ENCODE measurements at places on chromosomes 4 and X. TPM values are rescaled to one million over a fixed set of nuclear protein-coding genes. Genes with fewer than 3 reads are reported as not detected.

RAB40AL gene
- not detected for total RNA-seq

PPEF2 gene
- not detected for total RNA-seq

DNA sequence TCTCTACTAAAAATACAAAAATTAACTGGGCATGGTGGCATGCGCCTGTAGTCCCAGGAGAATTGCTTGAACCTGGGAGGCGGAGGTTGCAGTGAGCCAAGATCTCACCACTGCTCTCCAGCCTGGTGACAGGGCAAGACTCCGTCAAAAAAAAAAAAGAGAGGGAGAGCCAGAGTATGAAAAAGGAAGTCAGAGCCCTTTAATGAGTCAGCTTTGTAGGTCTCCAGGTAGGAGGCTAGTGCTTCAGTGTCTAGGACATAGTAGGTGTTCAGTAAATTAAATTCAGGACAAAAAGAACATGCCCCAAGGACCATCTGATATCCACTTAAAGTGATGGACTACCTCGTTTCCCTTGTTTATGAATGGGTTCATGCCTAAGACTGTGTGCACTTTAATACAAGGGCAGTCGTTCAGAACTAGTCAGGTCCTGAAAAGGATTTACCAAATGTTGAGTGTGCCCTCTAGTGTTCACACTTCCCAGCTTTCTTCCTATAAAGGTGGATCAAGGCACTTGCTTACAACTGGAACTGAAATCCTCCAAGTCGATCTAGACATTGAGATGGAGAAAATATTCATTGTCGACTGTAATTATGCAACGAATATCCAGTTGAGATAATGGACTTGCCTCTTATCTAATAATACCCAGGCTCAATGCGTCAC lies 29.0 kb downstream of the F9 start:
- H3K4me3 ChIP-seq = no peak overlapping the region
- H3K36me3 ChIP-seq = no peaks in the 10 kb centered on the region
- no peak overlapping the region for H3K27ac ChIP-seq
- peak; percentile 75 for DNase-seq
- no peaks in the 10 kb centered on the region for H3K4me1 ChIP-seq
- H3K27me3 ChIP-seq = no peaks in the 10 kb centered on the region

DNA sequence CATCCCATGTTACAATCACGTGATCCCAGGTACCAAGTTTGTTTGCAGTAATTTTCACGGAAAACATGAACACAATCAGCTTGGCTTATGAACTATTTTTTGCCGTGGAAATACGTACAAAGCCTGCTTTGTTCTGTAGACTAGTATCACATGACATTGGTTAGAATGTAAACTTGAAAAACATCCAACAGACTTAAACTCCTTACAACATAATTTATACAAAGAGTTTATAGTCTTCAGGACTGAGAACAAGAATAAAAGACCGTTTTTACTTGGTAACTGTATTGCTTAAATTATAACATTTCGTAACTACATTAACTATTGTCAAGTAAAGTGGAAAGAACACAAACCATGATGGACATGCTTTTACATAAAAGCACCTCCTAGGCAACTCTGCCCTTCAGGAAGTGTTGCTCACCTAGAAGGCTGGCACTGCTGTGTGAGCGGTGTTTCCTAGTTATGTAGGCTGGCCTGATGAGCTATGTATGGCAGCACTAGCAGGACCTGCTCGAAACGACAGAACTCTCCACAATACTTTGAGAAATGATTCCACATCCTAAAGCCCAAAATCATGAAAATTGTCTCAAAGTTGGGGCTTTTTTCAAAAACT lies 41.8 kb upstream of the WDR1 start:
- no peaks in the 10 kb centered on the region for H3K36me3 ChIP-seq
- no peak for DNase-seq

- no peaks in the 10 kb centered on the region for H3K4me1 ChIP-seq
- peak; percentile 11 for DNase-seq
- no peaks in the 10 kb centered on the region for H3K27me3 ChIP-seq
- no peaks in the 10 kb centered on the region for H3K36me3 ChIP-seq
These were observed 25.2 kb downstream of the PPP1R2C start for GRCh38 chrX:42752730-42753129.

- H3K27ac ChIP-seq = no peak overlapping the region
- DNase-seq = no peak
- no peaks in the 10 kb centered on the region for H3K27me3 ChIP-seq
- H3K4me1 ChIP-seq = no peaks in the 10 kb centered on the region
- H3K4me3 ChIP-seq = no peak overlapping the region
- no peaks in the 10 kb centered on the region for H3K36me3 ChIP-seq
These were observed 533.6 kb downstream of the TRAM1L1 start for GRCh38 chr4:116551806-116552205.

GRCh38 chr4:75686346-75686745 lies 13.1 kb upstream of the G3BP2 start:
- no peak for DNase-seq
- H3K27ac ChIP-seq = no peak overlapping the region
- H3K4me3 ChIP-seq = no peak overlapping the region
- H3K36me3 ChIP-seq = no peaks in the 10 kb centered on the region
